NCI-H1436 treated with DMSO at 0.1 percent for 48 hours (cell line): ENCODE measurements at places on chromosomes 11 and 22.

DNA sequence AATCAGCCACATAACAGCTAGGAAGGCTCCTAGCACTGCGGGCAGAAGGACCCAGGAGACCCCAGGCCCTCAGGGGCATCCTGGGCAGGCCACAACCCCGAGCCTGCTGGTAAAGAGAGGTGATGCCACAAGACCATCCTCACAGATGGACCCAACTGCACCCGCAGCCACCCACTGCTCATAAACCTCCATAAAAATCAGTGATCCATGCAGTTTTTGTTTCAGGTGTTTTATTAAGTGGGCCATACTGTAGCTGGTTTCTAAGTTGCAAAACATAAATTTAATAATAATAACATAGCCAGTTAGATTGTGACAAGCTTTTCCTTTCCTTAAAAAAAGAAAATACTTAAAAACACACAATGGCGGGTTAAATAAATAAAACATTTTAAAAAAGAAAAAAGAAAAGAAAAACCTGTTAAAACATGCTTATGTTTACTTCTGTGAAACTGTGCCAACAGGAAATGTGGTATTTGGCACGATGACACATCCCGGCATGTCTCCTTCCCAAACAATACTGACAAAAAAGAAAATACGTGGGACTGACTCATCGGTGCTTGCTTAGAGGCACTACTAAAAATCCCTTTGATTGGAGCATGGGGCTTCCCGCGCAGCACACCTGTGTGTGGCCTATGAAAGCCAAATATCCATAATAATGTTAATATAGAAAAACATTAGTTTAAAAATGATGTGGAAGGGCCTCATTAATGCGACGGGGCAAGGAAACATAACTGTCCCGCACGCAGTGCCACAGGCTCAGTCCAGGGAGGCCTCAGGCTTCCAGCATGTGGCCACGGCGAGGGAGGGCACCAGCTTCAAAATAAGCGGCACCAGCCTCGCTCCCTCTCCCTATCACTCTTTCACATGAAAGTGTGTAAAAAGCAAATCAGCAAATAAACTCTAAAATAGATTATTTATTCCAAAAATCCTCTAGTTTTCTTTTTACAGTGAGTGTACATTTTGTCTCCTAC lies 47.5 kb upstream of the SCUBE2 start:
- no peak for DNase-seq

GRCh38 chr11:2587976-2588748 lies 111.6 kb downstream of the KCNQ1OT1 start:
- DNase-seq, result no peak

- no peak for DNase-seq
Observed at GRCh38 chr22:41009222-41009948, 58.2 kb downstream of the RBX1 start.

DNA sequence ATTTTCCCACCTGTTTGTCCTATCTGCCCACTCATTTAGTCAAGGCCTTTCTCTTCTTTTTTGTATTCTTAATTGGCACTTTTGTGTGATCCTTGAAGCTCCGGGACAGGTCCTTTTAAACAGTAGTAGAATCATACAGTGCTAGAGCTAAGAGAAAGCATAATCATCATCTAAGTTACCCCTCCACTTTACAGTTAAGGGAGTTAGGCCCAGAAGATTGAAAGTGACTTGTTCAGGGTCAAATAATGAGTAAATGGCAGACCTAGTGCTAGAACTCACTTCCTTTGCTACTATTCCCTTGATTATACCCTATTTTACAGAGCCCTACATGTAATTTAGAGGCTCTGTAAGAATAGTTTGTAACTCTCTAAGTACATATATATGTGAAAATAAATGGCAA lies 2.5 kb downstream of the USP47 start:
- no peak for DNase-seq

- no peak for DNase-seq
Observed at GRCh38 chr11:93741882-93742226, 382 bp downstream of the C11orf54 start.

DNA sequence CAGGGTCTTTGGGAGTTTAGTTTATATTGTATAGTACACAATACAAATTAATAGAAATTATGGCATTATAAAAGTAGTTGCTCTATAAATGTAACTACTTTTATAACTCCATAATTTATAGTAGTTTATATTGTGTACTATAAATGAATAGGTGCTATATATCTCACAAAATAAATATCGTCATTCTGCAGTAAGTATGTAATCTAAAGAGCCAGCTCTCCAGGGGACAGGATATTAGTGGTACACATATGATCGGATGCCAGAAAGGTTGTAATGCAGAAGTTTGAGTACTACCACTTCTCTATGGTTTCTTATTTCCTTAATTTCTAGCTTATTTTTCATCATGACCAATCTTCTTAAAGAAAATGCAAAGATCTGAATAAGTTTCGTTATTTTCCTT lies 20.2 kb upstream of the CWF19L2 start:
- no peak for DNase-seq

DNA sequence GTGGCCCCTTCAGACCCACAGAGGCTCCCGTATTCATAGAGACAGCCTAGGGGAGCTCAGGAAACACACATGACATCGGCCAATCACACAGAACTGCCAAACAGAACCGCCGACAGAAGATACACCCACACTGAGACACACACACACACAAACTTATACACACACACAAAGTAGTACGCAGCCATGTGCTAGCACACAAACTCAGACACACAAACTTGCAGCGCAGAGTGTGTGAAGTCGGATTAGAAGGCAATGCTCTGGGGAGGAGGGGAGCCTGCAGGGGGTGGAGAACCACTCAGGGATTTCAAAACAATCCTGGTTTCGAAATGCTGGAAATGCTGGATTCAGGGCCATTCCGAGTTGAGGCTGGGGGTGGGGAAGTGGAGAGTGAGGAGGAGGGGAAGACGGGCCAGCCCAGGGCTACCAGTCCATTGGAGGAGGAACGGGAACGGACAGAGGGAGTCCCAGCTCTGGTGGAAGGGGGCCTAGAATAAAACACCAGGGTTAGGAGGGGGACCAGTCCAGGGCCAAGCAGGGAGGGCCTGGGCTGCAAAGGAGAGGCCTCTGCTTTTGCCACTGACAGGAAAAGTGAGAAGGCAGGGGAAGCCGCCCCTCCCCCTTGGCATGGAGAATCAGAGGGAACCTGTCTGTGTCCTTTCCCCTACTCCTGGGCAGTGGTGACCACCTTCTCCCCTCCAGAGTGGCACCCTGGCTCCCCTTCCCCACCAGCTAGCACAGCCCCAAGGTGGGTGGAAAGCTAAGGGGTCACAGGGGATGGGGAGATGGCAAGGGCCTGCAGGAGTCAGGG lies 4.4 kb downstream of the BCL9L start:
- DNase-seq, result no peak

GRCh38 chr11:118634431-118635236 lies 27.2 kb downstream of the PHLDB1 start:
- no peak for DNase-seq

GRCh38 chr11:124776865-124777645 lies 15.0 kb upstream of the ESAM start:
- no peak for DNase-seq

DNA sequence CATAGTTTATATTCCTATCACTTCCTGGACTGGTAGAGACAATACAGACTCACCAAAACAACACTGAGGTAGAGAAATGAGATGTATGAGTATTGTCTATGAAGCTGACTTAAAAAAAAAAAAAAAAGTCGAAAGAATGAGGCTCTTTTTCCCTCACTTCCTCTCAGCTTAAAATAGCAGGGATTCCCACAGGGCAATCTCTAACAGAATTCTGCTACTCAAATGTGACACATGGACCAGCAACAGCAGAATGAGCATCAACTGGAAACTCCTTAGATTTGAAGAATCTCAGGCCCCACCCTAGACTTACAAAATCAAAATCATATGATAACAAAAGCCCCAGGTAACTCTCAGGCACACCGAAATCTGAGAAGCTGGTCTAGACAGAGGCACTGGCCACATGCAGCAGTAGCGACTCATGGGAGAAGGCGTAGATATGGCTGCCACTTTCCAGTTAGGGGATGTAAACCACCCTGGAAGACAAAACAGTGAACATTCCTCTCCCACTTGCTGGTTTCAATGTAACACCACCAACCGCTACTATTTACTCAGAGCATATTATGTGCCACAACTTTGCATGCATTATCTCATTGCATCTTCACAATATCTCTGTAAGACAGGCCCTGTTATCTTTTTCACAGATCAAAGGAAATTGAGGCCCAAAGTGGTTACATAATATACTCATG lies 128.0 kb downstream of the RBFOX2 start:
- no peak for DNase-seq

- no peak for DNase-seq
Observed at GRCh38 chr11:64726867-64727530, 4.0 kb upstream of the NRXN2 start.

GRCh38 chr11:75867778-75868374 lies 52.9 kb downstream of the UVRAG start:
- no peak for DNase-seq

GRCh38 chr22:28252539-28252938 lies 333.5 kb upstream of the PITPNB start:
- DNase-seq, result no peak

DNA sequence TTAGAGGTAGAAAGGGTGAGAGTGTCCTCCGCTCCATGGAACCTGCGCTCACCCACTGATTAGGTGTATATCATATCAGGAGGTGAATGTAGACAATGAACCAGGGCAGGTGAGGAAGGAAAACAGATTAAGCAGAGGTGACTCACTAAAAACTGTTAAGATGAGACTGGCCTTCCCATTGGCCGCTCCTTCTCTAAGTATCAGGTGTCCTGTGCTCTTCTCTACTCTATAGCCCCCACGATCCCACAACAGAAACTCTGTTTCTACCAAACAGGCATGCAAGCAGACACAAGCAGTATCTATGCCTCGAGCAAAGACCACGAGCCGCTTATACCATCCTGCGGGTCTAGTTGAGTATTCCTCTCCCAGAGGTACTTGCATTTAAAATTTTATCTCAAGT lies 103.1 kb downstream of the SNX19 start:
- DNase-seq, result no peak

- no peak for DNase-seq
Observed at GRCh38 chr11:60281485-60281884, 1.0 kb downstream of the MS4A4A start.
